ENCODE measurements at places on chromosomes 11 and 22.

DNA sequence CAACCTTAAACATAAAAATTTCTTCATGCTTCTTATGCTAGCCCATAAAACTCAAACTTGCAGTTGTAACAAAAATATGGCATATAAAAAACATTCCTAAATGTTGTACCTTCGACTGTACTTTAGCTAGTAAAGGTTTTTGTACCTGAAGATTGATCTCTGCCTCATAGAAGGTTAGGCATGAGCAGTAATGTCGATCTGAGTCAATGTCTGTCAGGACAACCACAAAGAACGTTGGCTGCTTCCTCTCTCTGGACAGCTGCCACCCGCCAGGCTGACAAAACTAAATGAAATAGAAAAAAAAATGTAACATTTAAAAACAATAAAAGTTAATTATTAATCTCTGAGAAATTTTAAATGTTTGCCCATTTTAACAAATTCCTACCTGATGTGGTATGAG is 251.3 kb downstream of the SBF2 start:
- DNase-seq: no peak

GRCh38 chr11:28759311-28759710 is 651.1 kb downstream of the METTL15 start:
- no peak for DNase-seq

DNA sequence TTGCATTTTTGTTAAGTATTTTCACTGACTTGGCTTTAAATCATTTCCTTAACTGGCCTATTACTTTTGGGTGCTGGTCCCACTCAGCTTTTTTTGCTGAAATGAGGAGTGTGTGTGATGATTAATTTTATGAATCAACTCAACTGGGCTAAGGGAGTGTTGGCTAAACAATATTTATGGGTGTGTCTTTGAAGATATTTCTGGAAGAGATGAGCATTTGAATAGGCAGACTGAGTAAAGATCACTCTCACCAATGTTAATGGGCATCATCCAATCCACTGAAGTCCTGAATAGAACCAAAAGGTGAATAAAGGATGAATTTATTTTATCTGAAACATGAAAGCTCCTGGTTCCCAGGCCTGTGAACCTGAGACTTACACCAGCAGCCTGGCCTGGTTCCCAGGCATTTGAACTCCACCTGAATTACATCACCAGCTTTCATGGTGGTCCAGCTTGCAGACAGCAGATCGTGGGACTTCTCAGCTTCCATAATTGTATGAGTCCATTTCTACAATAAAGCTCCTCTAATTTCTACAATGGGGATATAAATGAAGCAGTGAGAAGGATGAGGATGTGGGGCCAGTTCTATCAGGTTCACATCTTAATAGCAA is 241.3 kb upstream of the ZC3H12C start:
- DNase-seq: no peak

- no peak for DNase-seq
Measured at GRCh38 chr11:14625586-14626205, 17.9 kb upstream of the PDE3B start.

- DNase-seq: no peak
Measured at GRCh38 chr22:44147008-44147645, 33.6 kb upstream of the PARVG start.

- DNase-seq: no peak
Measured at GRCh38 chr22:24444729-24445466, 17.5 kb downstream of the ADORA2A start.

GRCh38 chr11:62806611-62807121 is 1.4 kb upstream of the NXF1 start:
- DNase-seq: no peak

Measured in H54 (cell line).